ENCODE measurements at places on chromosomes 11 and 22.

DNA sequence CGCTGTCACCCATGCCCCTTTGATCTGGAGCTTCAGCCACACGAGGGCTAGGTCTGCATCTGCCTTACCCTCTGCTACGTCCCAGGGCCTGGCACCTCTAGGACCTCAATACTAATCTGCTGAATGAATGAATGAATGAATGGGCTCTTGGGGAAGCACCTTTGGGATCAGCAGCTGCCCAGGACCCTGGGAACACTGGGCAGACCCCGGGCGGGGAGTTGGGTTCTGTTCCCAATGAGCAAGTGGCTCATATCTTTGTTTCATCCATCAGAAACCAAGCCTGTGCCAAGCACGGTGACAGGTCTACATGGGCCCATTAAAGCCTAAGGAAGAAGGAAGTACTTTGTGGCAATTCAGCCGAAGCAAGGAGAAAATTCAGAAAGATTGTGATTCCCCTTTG, 41.5 kb upstream of the SHISAL1 start:
- no peak for DNase-seq

GRCh38 chr11:1481483-1481825, 5.1 kb downstream of the MOB2 start:
- DNase-seq, result no peak

DNA sequence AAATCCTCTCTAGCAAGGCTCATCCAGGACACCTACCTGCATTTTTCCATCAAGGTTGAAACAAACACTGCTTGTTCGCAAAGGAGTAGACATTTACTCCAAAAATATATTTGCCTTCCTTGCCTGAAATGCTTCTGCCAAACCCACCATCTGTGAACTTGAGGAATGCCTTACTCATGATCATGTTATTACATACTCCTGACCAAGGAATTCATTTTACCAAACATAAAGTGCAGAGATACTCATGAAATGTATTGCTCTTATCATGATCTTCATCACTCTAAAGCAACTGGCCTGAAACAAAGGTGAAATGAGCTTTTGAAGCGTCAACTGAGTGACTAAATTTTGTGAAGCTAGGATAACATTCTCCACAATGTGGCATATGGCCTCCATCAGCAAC, 243.1 kb upstream of the CCDC179 start:
- DNase-seq, result no peak

DNA sequence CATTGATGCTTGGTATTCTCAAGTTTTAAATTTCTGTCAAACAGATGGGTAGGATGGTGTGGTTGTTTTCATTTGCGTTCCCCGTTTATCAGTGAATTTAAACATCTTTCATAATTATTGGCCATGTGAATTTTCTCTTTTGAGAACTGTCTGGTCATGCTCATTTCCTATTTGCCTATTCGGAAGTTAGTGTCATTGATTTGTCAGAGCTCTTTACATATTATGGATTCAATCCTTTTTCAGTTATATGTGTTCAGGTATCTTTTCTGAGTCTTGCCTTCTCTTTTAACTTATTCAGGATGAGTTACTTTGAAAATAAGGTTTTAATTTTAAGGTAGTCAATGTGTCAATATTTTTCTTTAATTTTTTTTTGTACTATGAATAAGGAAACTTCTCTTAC, 315.7 kb downstream of the MN1 start:
- no peak for DNase-seq

GRCh38 chr11:33770236-33770635, 4.1 kb downstream of the FBXO3 start:
- no peak for DNase-seq

DNA sequence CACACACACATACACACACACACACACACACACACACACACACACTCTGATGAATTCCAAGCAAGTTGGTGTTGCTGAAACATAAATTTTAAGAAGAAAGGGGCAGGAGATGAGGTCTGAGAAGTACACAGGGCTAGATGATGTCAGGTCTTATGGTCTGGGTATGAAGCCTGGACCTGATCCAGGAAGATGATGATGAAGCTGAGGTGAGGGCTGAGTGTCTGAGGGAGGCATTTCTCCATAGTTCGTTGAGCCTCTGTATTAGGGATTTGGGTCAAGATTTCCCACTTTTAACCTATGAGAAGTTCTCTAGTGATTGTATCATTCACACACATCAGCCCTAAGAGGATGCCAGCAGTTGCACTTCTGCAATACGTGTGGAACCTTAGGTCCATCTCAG, 32.6 kb downstream of the KREMEN1 start:
- no peak for DNase-seq

DNA sequence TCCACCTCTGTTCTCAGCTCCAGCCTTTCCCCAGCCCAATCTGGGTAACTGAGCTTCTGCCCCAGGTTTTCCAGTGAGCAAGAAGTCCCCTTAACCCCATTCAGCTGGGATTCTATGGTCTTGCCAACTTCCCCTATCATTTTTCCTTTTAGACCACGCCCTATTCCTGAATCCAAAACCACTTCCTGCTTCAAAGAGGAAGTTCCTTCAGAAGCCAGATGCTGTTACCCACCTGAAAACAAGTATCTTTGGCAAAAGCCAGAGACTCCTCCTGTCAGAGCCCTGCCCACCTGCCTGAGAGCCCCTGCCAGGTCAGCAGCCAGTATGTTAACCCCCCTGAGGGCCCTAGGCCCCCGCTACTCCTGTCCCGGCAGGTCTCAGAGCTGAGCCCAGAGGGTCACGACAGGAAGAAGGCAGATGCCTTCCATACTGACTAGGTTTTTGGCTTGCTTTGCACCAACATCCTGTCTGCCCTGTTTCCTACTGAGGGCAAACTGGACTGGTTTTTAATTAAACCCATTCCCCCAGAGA, 20.3 kb upstream of the MICAL2 start:
- DNase-seq, result no peak

DNA sequence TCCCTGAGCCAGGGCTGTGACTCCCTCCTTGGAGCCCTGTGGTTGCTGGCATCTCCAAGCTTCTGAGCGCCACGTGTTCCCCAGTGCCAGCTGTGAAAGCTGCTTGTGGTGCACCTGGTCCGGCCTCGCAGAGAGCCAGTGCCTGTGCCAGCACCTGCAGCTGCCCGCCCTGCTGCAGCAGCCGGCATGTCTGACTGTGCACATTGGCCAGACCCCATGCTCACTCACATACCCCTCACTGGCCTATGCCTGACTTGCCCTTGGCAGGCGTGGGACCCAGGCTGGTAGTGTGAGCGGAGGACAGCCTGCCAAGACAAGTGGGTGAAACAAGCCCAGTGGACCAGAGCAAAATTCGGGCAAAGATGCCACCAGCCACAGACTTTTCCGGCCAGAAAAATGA, 9.8 kb downstream of the MRPL48 start:
- no peak for DNase-seq

GRCh38 chr11:12218909-12219308, 108.5 kb downstream of the MICAL2 start:
- DNase-seq, result no peak

DNA sequence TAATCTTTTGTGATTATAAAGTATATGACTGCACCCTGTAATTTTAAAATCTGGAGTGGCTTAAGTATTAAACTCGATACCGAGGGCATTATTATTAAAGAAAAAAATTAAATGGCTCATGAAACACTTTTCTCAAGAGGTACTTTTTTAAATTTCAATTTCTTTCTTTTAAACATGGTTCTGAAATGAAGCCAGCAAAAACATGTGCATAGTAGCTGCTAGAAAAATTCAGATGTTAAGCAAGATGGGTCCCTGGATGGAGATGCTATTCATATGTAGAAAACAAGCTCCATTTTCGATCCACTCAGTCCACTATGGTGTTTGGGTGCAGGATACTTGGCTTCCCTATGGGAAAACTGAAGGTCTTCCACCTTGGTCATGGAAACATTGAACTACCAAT, 189.5 kb downstream of the PGR start:
- DNase-seq, result no peak

- no peak for DNase-seq
Measured at GRCh38 chr22:27591060-27591459, 210.5 kb downstream of the MN1 start.

DNA sequence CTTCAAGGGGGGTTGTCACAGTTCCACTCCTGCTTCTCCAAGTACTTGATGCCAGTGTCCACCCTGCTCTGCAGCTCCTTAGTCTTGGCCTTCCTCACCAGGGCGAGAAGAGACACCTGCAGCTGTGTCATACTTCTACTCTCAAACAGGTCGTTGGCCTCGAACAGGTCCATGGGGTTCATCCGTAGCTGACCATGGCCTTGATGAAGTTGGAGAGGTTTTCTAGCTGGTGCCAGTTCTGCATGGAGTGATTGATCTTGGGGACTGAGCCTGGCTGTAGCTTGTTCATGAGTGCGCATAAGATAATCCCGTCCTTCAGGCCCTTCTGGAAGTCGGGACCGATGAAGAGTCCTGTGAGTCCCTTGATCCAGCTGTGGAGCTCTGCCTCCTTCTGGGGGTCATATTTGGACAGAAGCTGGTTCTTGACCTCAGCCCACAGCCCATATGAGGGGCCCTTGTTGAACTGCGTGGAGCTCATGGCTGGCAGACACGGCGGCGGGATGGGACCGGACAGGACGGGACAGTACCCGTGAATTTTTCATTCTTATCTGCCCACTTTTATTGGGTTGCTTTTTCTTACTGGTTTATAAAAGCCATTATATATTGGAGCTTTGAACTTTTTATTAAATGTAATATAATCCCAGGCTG, 33.4 kb upstream of the HORMAD2 start:
- no peak for DNase-seq

DNA sequence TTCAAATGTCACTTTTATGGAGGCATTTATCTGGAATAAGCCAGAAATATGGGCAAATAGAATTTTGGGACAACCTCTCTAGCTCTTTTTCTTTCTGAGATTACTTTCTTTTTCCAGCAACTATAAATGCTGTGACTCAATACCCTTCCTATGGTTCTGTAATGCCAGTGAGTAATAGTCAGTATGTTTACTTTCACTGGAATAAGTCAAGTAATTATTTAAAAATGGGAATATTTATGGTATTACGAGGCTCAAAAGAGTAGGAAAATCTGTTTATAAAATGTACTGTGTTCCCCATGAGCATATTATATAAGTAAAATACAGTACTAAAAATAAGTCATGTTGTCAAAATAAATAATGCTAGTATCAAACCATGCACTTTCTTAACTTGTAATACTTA, 750.5 kb downstream of the LUZP2 start:
- no peak for DNase-seq

GRCh38 chr22:22079404-22080148, 97.0 kb upstream of the TOP3B start:
- DNase-seq, result no peak

- no peak for DNase-seq
Measured at GRCh38 chr11:35372565-35373283, 46.6 kb downstream of the SLC1A2 start.
